Fibroblast of skin of left quadriceps (primary cell): ENCODE measurements at places on chromosomes 1 and 21.

GRCh38 chr1:1020415-1021009 is 592 bp downstream of the AGRN start:
- DNase-seq, result no peak

- no peak for DNase-seq
Observed at GRCh38 chr1:227736814-227737432, 1.7 kb downstream of the SNAP47 start.

- no peak for DNase-seq
Observed at GRCh38 chr1:1122981-1123480, 7.1 kb upstream of the C1orf159 start.

- no peak for DNase-seq
Observed at GRCh38 chr1:233598891-233599541, 14.9 kb upstream of the KCNK1 start.

- no peak for DNase-seq
Observed at GRCh38 chr1:27489501-27489972, 430 bp downstream of the WASF2 start.

DNA sequence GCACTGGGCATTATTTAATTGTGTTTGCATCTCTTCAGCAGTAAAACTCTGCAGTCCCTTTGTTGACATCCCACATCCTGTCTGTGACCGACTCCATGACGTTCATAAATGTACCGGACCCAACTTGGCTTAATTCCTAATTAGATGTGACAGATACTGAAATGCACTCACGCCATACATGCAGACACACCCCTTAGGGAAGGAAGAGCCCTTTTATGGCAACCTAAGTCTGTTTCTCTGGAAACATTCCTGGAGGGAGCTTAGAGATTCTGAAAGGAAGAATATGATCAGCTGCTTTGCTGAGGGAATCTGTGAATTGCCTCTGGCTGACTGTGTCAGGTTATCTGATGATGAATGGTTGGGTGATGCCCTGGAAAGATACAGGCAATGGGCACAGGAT is 33.4 kb downstream of the ADAMTS5 start:
- DNase-seq, result no peak

DNA sequence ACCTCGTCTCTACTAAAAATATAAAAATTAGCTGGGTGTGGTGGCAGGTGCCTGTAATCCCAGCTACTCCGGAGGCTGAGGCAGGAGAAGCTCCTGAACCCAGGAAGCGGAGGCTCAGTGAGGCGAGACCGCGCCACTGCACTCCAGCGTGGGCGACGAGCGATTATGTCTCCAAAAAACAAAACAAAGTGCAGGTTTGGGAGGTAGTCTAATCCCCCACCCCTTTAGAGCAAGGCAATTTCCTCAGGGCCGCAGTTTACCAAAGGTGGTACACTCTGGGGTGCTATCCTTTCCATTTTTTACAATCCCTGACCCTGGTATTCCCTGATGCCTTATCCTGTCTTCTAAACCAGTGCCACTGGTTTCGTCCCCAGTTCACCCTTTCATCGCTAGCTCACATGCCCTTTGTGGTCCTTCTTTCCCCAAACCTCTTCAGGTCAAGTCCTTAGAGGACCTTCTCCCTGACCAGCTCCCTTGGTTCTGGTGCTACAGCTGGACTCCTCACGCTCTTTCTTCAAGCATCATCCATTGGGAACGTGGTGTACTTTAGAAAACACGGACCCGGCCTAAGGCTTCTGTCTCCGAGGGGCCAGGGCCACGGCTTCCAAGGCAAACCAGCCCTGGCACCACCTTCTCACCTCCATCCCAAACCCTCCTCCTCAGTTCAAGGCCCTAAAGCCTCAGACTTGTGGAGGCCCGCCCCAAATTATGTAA is 873 bp downstream of the IFT25 start:
- DNase-seq, result no peak

DNA sequence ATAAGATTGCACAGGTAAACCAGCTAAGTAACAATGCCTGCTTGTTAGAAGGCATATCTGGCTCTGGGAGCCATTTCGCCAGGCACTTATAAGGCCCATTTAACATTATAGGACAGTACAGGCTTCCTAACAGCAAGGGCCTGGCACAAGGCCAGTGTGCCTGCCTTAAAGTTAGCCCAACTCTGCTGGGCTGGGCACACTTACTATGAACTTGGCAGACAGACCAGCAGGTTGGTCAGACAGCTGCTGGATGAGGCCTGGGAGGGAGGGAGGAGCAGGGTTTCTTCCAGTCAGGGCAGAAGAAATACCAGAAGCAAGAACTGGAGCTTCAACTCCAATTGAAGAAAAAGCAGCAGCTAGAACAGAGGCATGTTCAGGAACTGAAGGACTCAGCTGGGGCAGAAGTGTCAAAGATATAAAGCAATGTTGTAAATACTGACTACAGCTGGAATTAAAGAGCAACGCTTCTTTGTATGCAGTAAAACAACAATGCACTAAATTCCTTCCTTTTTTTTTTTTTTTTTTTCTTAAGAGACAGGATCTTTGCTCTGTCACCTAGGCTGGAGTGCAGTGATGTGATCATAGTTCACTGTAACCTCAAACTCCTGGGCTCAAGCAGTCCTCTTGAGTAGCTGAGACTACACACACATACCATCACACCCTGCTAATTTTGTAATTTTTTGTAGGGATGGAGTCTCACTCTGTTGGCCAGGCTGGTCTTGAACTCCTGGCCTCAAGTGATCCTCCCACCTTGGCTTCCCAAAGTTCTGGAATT is 4.9 kb downstream of the CACHD1 start:
- DNase-seq, result no peak

DNA sequence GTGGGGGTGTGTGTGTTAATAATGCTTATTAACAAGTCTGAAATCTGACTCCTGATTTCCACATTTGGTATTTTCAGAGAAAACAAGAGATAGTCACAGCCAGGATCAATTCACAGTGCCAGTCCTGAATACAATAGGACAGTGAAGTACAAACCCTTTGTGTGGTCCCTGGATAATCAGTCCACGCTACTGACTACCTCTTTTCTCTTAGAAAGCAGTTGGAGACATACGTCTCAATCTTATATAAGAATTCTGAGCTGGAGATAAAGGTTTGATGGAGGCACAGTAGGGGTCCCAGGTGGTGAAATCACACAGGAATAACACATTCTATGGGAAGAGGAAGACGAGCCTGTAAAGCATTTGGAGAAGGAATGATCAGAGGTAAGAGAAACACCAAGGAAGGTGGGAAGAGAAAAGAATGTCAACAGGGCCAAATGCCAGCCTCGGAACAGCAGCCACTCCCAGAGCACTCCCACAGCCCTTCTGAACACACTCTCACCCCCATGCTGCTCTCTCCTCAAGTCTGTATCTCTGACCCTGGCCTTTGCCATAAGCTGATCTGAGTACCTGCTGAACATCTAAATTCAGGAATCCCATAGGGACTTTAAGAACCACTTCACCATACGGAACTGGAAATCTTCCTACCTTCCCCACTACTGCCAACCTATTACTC is 48.6 kb downstream of the TRAF5 start:
- DNase-seq, result no peak

DNA sequence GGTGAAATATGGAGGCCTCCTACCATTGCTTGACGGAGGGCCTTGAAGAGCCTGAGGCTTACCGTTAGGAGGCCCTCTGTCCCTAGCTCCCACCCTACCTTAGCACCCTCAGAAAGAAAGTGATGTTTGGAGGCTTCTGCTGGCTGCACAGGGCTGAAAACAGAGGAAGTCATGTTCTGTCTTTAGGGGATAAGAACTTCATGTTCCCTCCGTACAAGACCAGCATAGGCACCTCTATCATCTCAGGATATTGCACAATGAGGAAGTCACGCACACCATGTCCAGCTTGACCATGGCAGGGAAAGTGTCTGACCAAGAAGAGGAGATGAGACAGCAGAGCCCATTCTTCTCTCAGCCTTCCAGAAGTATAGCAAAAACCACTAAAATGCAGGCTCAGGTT is 13.8 kb downstream of the ADORA3 start:
- DNase-seq, result no peak

DNA sequence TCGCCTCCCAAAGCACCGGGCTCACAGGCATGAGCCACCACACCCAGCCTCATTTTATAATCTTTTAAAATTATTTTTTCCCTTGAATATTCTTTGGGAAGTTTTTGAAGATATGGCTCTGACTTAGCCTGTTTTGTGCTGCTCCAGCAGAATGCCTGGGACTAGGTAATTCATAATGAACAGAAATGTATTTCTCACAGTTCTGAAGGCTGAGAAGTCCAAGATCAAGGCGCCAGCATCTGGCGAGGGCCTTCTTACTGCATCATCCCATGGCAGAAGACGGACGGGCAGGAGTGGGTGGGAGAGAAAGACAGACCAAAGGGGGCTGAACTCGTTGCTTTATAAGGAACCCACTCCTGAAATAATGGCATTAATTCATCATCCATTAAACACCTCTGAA is 99.0 kb upstream of the SLC25A33 start:
- no peak for DNase-seq

DNA sequence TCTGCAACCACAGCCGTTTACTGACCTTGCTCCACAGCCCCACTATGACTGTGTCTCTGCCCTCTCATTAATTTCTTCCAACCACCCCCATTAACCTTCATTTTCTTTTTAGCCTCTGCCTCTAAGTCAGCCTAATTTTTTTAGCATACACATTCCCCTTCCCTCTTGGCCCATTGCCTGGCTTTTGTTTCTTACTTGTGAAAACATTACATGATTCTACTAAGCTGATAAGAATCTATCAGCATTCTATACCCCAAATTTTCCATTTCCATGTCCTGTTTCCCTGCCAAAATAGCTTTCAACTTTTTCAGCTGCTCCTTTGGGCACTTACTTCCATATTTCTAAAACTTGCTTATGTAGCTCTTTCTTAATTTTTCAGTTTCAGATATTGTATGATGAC is 79.8 kb downstream of the PCP4 start:
- no peak for DNase-seq

GRCh38 chr1:178869119-178869697 is 1.7 kb downstream of the ANGPTL1 start:
- peak; percentile 40 for DNase-seq

- DNase-seq, result no peak
Observed at GRCh38 chr1:175070818-175071217, 3.2 kb downstream of the TNN start.

- DNase-seq, result no peak
Observed at GRCh38 chr1:114263343-114263742, 109.7 kb upstream of the SYT6 start.

DNA sequence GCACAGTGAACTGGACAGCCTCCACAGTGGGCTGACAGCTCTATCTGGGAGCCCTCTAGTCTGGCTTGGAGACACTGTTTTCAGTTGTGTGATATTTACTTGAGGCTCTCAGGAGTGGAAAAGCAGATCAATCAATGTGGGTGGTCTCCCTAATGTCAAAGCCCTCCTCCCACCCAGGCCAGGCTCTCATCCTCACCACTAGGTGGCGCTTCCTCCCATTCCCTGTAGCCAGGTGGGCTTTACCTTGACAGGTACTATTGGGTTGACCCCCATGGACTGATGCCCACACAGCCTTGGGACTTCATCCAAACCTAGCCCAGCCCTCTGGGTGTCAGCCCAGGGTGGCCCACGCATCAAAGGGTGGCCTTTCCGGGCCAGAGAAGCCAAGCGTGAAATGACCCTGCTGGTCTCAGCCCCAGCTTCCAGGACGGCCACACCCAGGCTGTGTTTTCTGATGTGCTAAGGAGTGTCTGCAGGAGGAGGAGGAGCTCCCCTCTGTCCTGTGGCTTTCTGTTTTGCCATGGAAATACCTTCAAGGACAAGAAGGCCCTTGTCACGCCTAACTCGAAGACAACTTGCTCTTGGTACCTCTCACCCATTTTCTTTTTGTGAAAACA is 54.0 kb downstream of the CLIC6 start:
- no peak for DNase-seq
